ENCODE measurements at places on chromosomes 5 and 9. TPM values are rescaled to one million over a fixed set of nuclear protein-coding genes. Genes with fewer than 3 reads are reported as not detected.

GRCh38 chr5:154220625-154221024 is 30.1 kb downstream of the GALNT10 start:
- no peak for DNase-seq
- peaks cover 12% of the 10 kb centered on the region for H3K4me1 ChIP-seq
- no peak overlapping the region for H3K4me3 ChIP-seq
- H3K36me3 ChIP-seq, result no peaks in the 10 kb centered on the region

KCNIP1 gene
- total RNA-seq, result 0.58 TPM

- no peaks in the 10 kb centered on the region for H3K36me3 ChIP-seq
- DNase-seq, result no peak
- H3K27ac ChIP-seq, result no peak overlapping the region
- peaks cover 3% of the 10 kb centered on the region for H3K4me1 ChIP-seq
- no peaks in the 10 kb centered on the region for H3K27me3 ChIP-seq
- no peak overlapping the region for H3K4me3 ChIP-seq
Observed at GRCh38 chr5:113067635-113068344, 91.2 kb downstream of the DCP2 start.

- no peaks in the 10 kb centered on the region for H3K27me3 ChIP-seq
- no peak for DNase-seq
- no peaks in the 10 kb centered on the region for H3K36me3 ChIP-seq
- H3K4me3 ChIP-seq, result no peak overlapping the region
- H3K4me1 ChIP-seq, result no peaks in the 10 kb centered on the region
- no peak overlapping the region for H3K27ac ChIP-seq
Observed at GRCh38 chr9:1200847-1201251, 150.7 kb downstream of the DMRT2 start.

- H3K36me3 ChIP-seq, result no peaks in the 10 kb centered on the region
- no peaks in the 10 kb centered on the region for H3K27me3 ChIP-seq
- H3K27ac ChIP-seq, result no peak overlapping the region
- no peak overlapping the region for H3K4me3 ChIP-seq
- no peak for DNase-seq
Observed at GRCh38 chr5:14998491-14998890, 126.9 kb upstream of the ANKH start.
